Dermis blood vessel endothelial cell (primary cell): ENCODE measurements at places on chromosomes 6 and 20.

DNA sequence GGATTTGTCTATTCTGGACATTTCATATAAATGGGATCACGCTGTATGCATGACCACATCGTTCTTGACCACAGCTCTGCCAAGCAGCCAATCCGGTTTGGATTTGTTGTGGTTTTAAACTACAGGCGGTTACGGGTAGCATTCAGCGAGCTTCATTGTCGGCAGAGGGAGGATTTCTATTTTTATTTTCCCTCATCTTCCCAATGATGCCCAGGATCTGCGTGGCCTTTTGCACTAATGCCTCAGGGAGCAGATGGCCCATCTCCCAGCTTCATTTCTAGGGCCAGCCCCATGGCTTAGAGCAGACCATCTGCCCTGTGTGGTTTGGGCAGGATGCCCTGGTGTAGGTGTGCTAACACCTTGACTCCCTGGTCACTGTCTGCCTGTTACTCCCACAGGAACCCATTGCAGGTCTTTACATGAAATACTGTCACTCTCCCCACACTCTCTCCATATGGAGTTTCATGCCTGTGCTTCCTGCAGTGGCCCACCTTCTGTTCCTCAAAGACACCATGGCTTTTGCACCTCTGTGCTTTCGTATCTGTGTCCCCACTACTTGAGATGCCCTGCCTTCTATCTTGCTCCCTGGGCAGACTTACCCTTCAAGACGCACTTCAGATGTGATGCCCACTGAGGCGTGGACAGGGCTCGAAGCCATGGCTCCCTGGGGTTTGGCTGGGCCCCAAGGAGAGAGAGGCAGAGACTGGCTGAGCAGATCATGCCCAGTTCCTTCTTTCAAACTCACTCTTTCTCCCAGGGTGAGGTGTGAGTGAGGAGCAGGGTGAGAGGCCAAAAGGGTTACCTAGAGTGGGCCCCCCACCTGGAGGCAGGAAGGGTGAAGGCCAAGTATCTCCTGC is 26.0 kb downstream of the SDCBP2 start:
- DNase-seq, result no peak

DNA sequence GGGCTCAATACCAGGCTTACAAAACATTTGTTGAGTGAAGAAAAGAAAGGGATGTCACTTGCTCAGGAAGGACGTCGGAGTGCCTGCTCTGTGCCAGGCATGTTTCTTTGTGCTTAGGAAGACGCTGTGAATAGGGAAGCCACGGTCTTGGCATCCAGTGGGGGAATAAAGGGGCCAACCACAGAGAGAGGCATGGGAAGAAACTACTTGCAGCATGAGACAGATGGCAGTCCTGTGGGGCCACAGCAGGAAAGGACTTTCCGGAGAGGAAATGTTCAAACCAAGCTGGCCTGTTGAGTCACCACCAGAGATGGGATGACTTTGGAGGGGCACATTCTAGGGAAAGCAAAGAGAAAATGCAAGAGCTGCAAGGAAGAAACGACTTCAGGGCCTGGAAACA is 173.2 kb downstream of the CDH26 start:
- DNase-seq, result no peak

GRCh38 chr20:61253640-61254511 is 1.8 kb downstream of the CDH4 start:
- no peak for DNase-seq

- DNase-seq, result no peak
Measured at GRCh38 chr6:168581236-168581635, 140.3 kb downstream of the SMOC2 start.

DNA sequence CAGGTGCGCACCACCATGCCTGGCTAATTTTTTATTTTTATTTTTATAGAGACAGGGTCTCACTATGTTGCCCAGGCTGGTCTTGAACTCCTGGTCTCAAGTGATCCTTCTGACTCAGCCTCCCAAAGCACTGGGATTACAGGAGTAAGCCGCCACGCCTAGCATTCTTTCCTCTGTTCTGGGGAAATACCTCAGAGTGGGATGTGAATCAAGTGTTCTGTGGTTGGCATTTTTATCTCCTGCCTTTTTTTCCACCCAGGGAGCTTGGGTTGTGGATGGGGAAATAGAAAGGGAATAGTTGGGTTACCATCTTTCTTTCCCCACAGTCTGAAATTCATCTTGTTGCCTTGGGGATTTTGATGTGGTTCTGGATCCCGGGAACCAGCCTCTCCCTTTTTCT is 24.1 kb downstream of the TFAP2C start:
- DNase-seq, result no peak

GRCh38 chr20:62780696-62781095 is 15.6 kb upstream of the MRGBP start:
- no peak for DNase-seq

DNA sequence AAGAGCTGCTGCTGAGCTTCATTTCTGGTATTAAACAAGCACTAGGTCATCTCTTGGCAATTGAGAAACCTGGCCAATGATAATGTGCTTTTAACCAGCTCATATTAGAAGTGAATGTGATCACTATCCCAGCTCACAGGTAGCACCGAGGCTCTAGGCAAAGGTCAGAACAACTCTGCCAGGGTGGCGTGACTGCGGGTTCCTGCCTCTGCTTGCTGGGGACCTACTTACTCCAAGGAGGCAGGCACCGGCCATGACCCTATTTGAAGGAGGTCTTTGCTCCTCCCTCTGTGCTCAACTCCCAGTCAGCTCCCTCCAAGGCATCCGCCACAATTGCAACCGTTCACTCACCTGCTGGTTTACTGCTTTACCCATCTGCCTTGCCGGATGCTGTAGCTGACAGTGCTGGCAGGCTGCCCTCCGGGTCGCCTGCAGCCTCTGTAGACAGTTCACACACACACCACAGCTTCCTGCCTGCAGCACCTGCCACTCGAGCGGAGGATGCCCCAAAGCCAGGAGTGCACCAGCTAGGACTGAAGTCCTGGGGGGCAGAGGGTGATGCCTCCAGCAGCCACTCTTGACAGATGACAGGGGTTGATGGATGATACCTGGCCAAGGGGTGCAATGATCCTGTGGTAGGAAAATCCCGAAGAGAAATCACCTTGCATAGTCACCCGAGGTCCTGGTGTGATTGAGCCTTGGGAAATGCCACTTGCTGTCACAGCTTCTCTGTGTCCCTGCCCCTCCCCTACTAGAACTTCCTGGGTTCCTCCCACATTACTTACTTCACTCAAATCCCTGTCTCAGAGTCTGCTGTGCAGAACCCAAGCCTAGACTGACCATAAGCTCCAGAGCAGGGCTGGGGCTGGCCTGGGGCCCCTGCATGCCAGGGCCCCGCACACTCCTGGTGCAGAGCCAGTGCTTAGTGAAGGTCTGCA is 8.8 kb upstream of the VSX1 start:
- no peak for DNase-seq
